ENCODE measurements at places on chromosomes 12 and 14. TPM values are rescaled to one million over a fixed set of nuclear protein-coding genes. Genes with fewer than 3 reads are reported as not detected.
A peak's percentile ranks its signal among the peaks of the same experiment; 100 is the strongest.

DNA sequence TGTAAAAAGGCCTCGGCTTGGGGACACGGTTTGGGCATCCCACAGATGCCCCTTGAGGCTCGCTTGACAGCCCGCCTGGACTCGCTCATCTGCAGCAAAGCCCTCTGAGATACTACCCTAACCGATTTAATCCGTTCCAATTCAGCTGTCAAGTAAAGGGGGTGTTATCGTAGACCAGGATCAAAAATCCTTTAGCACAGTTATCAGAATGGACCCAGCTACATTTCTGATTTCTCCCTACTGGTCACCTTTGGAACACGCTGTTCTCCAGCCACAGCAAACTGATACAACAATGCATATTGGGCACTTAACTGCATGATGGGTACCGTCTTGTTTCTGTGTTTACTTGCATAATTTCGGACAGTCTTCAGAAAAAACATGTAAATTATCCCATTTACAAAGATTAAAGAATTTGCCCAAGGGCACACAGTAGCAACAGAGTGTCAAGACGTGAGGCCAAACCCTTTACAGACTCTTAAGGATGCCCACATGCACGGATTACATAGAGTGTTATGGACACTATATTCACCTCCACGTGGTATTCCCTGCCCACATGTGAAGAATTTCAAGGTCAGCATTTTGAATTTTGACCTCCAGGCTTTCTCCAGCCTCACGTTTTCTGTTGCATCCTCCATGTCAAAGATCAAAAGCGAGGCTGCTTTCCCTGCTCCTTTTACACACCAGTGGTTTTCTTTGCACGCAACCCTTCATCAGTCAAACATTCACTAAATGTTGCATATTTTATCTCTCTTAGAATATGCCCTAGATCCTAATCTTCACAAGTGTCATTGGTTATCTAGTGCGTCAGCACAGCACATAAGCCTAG lies 3.2 kb upstream of the DUSP6 start:
- no peaks in the 10 kb centered on the region for H3K4me1 ChIP-seq
- no peaks in the 10 kb centered on the region for H3K27me3 ChIP-seq
- H3K27ac ChIP-seq, result peak overlapping the region; percentile 99
- H3K4me3 ChIP-seq, result peak overlapping the region; percentile 91
- DNase-seq, result no peak
- H3K36me3 ChIP-seq, result no peaks in the 10 kb centered on the region

DNA sequence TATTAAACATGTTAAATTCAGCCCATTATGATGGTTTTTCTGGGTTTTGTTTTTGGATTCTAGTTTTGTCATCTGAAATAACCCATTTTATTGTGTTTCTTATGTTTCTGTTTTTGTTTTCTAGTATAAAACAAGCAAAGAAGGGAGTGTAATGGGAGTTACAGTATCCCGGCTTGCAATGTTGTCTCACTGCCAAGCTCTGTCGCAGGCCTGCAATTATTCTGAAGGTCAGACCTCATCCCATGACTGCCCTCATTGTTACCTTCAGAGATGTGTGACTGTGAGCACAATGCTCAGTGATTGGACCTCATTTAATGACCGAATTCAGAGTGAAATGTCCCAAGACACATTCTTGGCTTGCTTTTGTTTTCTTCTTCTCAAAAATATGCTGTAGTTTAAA lies 73.0 kb upstream of the ATF1 start:
- H3K36me3 ChIP-seq, result no peaks in the 10 kb centered on the region
- H3K4me1 ChIP-seq, result no peaks in the 10 kb centered on the region
- no peak overlapping the region for H3K4me3 ChIP-seq
- no peak overlapping the region for H3K27ac ChIP-seq
- DNase-seq, result no peak

PRICKLE1 gene
- total RNA-seq, result 6.4 TPM

TTC7B gene
- 29.1 TPM for total RNA-seq

DNA sequence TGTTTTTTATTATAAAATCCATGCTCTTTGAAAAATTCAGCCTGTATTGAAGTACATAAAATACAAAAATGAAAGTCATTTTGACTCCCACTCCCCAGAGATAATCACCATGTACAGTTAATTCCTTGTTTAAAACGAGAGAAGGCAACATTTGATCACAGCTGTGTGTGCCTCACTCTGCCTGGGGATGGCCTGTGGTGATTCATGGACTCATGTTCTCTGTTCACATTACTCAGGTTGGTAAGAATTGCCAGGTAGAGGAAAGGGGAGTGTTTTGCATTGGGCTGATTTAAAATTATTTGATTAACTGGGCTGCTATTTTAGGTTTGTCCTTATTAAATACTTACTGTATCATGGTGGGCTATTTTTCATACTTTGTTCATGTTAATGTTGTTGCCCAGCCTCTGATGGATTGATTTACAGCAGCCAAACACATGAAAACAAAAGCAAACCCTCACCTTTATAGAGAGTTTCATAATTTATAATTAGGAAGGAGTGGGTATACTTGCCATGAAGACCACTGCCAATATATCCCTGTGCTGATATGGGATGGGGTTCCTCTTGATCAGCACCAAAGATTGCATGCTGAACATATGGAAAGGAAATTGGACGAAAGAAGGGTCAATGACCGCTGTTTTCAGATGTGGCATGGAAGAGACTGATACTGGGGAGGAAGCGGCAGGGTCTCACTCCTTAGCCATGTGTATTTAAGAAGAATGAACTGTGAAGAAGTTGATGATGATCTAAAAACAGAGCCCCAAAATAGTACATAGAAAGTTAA lies 3.0 kb downstream of the ZBTB1 start:
- H3K36me3 ChIP-seq, result no peaks in the 10 kb centered on the region
- H3K27me3 ChIP-seq, result no peaks in the 10 kb centered on the region
- H3K4me3 ChIP-seq, result no peak overlapping the region
- H3K4me1 ChIP-seq, result peaks cover 8% of the 10 kb centered on the region
- DNase-seq, result no peak
- H3K27ac ChIP-seq, result peak overlapping the region; percentile 98

TEDC1 gene
- 4.9 TPM for total RNA-seq

- H3K27ac ChIP-seq, result no peak overlapping the region
- H3K4me3 ChIP-seq, result peak overlapping the region; percentile 15
- DNase-seq, result no peak
- H3K36me3 ChIP-seq, result no peaks in the 10 kb centered on the region
- no peaks in the 10 kb centered on the region for H3K4me1 ChIP-seq
- H3K27me3 ChIP-seq, result no peaks in the 10 kb centered on the region
These were observed 86.4 kb upstream of the RFLNA start for GRCh38 chr12:124208489-124208888.

- no peaks in the 10 kb centered on the region for H3K36me3 ChIP-seq
- peak overlapping the region; percentile 64 for H3K4me3 ChIP-seq
- peak overlapping the region; percentile 95 for H3K27ac ChIP-seq
- no peaks in the 10 kb centered on the region for H3K4me1 ChIP-seq
These were observed 754 bp downstream of the ZNF605 start for GRCh38 chr12:132955094-132956010.
